ENCODE measurements at places on chromosomes 7 and 10.

DNA sequence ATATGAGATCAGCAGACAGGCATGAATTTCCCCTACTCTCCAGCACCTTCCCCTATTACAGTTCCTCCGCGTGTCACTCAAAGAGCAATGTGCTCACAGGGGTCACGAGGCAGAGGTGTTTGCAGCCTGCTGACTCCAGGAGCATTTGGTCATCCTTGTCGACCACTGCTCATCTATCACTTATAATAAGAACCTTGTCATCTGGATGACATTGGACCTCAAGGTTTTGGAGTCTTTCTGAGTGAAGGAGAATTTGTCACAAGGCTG, 32.9 kb upstream of the PLPP4 start:
- DNase-seq, result no peak

DNA sequence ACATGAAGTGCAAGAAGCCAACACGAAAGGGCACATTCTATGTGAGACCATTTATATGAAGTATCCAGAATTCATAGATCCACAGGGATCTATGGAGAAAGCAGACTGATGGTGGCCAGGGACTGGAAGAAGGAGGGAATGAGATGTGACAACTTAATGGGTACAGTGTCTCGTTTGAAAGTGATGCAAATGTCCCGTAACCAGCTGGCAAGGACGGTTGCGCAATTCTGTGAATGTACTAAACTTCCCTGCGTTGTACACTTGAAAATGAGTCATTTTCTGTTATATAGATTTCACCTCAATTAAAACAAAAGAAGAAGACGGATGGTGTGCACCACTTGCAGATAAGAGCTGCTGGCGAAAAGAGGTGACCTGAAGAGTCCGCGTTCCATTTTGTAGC, 861.1 kb downstream of the TYW1 start:
- no peak for DNase-seq

DNA sequence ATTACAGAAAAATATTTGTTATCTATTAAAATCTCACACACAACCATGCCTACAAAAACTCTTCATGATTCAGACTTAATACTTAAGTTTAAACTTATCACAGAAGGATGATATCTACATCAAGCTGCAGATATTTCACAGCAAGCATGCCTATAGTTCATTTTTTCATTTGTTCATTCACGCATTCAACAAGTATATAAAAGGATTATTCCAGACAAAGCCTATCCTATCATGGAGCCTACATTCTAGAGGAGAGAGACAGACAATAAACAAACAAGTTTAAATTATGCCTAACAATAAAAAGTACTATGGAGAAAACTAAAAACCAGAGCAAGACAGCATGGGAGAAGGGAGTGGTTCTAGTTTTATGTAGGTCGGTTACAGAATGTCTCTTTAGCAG, 10.9 kb downstream of the TRDMT1 start:
- no peak for DNase-seq

GRCh38 chr10:26725837-26726727, 28.6 kb downstream of the PDSS1 start:
- DNase-seq, result no peak

DNA sequence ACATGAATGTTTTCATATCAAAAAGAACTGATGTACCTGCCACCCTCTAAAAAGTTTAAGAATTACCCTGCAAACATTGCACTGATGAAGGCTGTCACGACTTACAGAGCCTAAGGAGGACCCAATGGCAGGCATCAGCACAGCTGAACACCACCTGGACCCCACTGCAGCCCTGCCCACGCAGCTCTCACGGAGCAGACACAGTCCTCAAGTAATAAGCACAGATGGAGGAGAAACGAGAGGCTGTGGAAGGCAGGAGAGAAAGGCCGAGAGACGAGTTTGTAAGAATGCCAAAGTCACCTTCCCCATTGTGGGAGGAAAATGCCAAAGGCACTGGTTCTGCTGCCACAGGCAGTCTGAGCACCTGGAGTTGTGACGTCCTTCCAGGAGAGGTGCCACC, 135.0 kb downstream of the DLG5 start:
- DNase-seq, result no peak

DNA sequence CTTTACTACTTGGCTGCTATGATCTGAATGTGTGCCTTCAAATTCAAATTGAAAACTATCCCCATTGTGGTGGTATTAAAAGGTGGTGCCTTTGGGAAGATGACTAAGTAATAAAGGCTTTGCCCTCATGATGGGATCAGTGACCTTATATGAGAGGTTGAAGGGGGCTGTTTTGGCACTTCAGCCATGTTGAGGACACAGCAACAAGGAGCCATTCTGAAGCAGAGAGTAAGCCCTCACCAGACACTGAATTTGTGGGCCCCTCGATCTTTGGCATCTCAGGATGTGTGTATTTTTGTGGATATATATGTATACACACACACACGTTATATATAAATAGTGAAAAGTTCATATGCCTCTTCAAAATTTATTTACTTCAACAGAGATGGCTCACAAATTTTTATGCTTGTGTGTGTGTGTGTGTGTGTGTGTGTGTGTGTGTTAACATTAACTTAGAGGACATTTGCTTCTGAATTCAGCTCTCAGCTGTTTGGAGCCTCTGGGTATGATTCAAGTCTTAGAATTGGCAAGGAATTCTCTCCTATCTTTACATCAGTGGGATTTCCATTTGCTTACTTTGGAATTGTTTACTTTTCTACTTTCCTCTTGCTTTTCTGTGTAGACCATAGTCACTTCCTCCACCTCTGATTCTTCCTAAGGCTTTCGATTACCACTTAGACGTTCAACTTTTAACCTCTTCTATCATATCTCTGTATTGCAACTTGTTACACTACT, 66.6 kb downstream of the MAGI2 start:
- DNase-seq, result no peak

DNA sequence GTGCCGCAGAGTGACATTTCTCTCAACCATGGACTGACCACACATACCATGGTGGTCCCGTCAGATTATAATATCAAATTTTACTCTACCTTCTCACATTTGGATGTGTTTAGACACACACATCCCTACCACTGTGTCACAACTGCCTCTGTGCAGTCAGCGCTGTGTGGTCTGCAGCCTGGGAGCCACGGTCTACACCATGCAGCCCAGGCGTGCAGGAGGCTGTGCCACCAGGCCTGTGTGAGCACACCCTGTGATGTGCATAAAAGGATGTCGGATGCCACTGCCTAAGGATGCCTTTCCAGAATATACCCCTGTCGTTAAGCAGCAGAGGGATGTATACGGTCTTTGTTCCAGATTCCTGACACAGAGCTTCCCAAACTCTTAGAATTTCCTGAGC, 150.4 kb downstream of the TCERG1L start:
- no peak for DNase-seq

DNA sequence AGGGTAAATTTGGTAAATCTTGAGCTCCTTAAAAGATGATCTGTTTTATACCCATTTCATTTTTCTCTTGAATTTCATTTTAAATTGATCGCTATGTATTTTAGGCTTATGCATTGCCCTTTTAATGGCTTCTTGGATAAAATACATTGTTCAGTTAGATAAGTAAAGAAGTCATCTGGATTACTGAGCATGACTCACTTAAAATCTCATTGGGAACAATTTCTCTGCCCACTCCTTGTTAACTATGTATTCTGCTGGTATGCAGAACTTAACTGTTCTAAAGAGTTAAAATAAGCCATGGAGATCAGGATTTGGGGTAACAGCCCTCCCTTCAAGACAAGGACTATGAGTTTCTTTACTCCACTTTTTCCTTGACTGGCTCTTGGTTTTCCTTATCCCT, 134.2 kb downstream of the SND1 start:
- no peak for DNase-seq
